Regular cardiac myocyte (primary cell): ENCODE measurements at places on chromosomes 2 and 18. TPM values are rescaled to one million over a fixed set of nuclear protein-coding genes. Genes with fewer than 3 reads are reported as not detected.

Gene VSNL1
- total RNA-seq = 0.38 and 0.85 TPM in 2 replicates

Gene FOXI3
- total RNA-seq = not detected in 2 replicates

Gene MRPS5
- 47.1 and 56.2 TPM in 2 replicates for total RNA-seq

Gene SEPTIN10
- 84.5 and 104 TPM in 2 replicates for total RNA-seq

Gene IL36B
- not detected in 2 replicates for total RNA-seq

Gene ACKR3
- 0.58 and 5.4 TPM in 2 replicates for total RNA-seq

Gene SLC11A1
- total RNA-seq = 0.19 and 0.28 TPM in 2 replicates

Gene ADGRF3
- total RNA-seq = under 0.01 TPM in 2 replicates
